ENCODE measurements at places on chromosomes 11 and 22.

GRCh38 chr11:534396-535209 lies 773 bp downstream of the HRAS start:
- DNase-seq = no peak

GRCh38 chr11:110379261-110379660 lies 50.5 kb upstream of the FDX1 start:
- DNase-seq = no peak

DNA sequence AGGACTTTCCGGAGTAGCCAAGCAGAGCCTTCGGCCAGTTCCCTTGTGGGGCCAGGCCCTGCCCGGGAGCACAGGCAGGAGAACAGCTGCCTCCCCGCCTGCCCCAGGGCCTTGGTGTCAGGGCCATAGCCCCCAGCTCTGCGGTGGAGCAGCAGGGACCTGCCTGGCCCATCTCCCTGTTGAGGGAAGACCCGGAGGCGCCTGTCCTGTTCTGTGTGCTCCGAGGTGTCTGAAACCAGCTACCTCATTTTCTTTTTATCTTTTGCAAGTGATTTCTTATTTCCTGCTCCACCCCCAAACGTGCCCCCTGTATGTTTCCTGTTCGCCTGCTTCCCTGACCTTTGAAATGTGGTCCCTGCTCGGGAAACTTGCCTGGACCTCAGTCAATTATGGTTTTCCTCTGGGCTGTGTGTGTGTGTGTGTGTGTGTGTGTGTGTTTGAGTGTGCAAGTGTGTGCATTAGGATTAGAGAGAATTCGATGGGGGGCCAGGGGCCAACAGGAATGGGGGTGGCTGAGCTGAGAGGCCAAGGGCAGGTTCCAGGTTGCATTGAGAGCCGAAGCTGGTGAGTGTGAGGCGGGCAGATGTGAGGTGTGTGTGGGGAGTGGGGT lies 19.1 kb downstream of the LRP5 start:
- no peak for DNase-seq

DNA sequence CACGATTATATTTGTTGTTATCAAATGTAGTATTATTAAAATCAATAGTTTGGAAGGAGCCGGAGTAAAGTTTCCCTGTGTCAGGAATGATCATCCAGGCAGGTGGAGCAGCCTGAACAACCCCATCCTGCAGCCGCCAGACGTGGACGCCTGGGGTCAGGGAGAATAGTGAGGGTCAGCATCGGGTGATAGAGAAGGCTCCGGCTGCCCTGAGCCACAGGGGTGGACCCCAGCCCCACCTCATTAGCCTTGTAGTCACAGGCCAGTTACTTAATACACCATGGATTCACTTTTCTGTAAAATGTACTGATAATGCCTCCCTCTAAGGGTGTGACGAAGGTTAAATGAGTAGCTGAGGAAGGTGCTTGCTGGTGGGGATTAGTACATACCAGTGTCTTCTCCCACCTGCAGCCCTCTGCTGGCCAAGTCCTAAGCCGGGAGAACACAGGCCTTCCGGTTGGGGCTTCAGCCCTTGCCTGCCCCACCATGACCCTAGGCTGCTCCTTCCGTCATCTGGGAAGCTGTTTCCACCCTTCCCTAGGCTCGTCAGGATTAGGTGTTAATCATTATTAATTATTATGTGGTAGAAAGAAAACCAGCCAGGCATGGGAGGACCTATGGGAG lies 14.9 kb downstream of the TMEM121B start:
- DNase-seq = no peak

- no peak for DNase-seq
These were observed 150.3 kb upstream of the NCAM1 start for GRCh38 chr11:112810951-112811350.

- DNase-seq = no peak
These were observed 6.0 kb downstream of the SYN3 start for GRCh38 chr22:33051960-33052839.

GRCh38 chr22:33894515-33894914 lies 25.8 kb downstream of the LARGE1 start:
- no peak for DNase-seq

DNA sequence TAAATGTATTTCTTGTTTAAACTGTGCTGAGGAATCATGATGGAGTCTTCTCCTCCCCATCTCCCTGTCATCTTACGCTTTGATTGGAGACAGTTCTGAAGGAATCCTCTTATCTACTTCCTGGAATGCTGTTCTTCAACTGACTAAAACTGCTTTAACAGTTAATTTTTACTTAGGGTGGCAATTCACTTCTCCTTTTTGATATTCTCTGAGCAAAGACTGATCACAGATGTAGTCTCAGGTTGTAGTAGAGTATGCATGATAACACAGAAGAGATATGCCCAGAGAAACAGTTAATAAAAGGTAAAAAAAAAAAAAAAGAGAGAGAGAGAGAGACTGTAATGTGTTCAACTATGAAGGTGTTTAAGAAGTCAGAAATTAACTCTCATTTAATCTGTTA lies 1.4 kb upstream of the CASP5 start:
- DNase-seq = no peak

GRCh38 chr22:35023692-35024363 lies 42.1 kb upstream of the ISX start:
- peak; percentile 72 for DNase-seq

DNA sequence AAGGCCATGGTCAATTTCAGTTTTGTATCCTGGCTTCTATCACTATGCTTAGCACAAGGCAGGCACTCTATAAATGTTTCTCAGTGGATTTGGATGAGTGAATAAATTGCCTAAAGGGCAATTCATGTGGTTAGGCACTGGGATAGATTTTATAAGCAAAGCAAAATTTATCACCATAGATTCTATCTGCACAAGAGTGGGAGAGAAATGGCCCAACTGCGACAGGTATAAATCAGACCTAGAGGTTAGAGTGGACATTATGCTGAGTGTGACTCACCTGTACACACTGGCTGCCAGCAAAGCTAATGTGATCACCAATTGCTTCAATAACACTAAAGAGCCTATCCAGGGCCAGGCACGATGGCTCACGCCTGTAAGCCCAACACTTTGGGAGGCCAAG lies 514.0 kb downstream of the BUD13 start:
- no peak for DNase-seq

GRCh38 chr22:43343262-43343669 lies at the start of gene SCUBE1:
SCUBE1 (minus strand) TSS chr22:43343372; CDS start chr22:43343261, 111 bp downstream.
- DNase-seq = peak; percentile 87

GRCh38 chr11:62974848-62975522 lies 9.8 kb downstream of the SLC22A6 start:
- no peak for DNase-seq

DNA sequence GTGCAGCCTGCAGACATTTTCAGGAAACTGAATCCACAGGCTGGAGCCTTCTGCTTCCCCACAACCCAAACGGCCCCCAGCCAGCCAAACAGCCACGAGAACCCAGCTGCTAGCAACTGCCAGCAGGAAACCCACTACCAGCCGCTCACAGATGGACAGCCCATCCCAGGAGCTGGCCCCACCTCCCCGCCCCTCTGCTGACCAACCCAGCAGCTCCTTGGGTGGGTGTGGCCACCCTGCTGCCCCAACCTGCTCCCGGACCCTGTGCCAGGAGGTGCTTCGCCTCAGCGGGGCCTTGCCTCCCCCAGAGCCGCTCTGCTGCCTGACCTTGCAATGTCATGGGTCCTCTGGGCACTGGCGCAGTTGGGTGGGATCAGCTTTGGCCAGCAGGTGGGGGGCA lies 8.2 kb upstream of the CCDC188 start:
- no peak for DNase-seq

DNA sequence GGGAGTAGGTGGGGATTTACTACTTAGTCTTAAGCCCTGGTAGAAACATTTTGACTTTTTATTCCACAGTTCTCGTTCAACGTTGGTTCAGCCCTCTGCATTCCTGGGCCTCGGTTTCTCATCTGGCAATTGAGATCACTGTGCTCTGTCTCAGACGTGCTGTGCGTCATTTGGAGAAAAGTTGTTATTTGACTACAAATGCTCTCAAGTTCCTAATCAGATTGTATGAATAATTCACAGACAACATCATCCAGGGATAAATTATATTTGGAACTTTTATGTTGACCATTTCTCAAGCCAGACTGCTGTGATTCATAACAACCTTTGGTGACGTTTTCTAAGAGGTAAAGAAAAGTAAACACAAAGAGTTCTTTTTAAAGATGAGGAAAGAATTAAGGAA lies 69.2 kb downstream of the BLID start:
- DNase-seq = no peak

DNA sequence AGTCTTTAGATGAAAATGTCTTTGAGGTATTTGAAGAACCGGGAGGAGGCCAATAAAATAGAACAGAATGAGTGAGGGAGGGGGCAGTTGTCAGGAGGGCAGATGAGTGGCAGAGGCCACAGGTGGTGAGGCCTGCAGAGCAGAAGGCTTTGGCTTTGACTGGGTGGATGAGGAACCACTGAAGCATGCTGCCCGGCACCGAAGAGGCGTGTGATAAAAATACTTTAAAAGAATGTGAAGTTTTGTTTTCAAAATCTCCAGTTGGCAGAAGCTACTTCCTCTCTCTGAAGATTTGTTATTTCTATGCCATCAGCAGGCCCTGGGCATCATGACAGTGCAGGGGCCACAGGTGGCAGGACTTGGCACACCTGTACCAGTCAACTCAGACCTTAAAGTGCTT lies 6.3 kb downstream of the MS4A12 start:
- DNase-seq = no peak

DNA sequence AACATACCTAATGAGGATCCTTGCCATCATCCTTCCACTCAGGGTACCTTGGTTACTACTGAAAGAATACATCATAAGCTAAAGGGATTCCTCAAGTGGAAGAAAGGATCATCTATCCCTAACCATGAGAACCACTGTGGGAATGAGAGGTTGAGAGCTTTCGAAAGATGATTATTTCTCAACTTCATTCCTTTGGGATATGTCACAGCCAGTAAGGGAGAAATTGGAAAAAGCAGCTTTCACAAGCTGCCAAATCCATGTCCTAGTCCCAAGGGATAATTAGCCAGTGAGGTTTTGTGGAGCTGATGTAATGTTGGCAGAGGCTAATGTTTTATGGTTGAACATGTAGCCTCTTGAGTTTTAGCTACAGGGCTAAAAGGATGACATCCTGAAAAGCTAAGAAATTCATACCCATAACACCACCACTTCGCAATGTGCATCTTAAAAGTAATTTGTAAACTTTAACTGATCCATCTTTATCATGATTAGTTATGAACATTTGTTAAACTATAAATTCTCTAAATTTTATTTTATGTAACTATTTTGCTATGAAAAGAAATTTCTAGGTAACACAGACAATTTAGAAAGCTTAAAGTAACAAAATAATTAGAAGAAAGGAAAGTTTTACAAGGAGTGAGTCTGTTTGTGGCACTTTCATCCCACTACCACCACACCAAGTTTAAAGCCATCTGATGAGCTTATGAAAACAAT lies 123.9 kb downstream of the MRTFA start:
- DNase-seq = no peak

- no peak for DNase-seq
These were observed 11.3 kb upstream of the GDPD5 start for GRCh38 chr11:75536786-75537641.

- DNase-seq = peak; percentile 57
These were observed 32.7 kb upstream of the GLYATL1B start for GRCh38 chr11:59053387-59053786.

- no peak for DNase-seq
These were observed 201.5 kb downstream of the TRIM29 start for GRCh38 chr11:119936426-119936825.

DNA sequence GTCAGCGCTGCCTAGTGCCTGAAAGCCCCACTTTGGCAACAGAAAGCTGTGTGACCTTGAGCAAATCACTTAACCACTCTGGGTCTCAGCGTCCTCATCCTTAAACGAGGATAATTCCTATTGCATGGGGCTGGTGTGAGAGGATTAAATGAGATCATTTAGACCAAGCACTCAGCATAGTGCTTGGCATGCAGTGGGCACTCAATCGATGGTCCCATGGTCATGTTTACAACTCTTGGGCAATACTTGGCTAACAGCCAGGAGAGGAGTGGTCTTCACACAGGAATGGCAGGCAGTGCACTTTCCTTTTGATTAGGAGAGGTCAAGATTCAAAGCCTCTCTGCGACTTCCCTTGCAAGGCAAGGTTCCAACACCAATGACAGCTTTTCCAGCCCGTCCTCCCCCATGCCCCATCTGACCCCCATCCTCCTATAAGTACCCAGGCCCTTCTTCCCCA lies 14.1 kb downstream of the TNKS1BP1 start:
- no peak for DNase-seq

DNA sequence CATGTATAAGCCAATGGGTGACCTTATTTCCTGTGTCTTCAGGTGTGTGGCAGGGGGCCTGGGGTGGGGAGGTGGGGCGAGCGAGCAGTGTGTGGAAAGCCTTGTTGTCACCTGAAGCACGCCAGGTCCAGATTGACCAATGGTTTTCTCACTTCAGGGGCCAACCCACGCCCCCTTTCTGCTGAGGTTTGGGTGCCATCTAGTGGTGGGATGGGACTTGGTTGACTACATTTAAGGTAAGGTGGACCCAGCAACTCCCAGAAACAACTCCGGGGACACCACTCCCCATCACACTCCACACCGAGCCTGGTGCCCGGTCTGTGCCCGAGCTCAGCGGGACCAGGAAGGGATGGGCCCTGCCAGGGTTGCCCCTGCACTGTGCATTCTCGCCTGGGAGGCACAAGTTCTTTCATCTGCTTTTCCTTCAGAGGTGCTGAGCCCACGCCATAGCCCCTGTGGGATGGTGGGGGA lies 40.0 kb downstream of the TPCN2 start:
- DNase-seq = peak; percentile 65

DNA sequence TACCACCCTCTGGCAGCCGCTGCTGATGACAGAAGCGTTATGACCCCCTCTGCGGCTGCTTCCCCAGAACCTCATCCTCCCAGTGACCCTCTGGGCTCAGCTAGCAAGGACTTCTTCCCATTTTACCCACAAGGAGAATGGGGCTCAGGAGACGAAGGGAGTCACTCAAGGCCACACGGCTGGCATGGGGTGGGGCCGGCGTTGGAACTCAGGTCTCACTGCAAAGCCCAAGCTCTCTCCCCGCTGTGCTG lies 16.8 kb upstream of the SUN2 start:
- DNase-seq = no peak

DNA sequence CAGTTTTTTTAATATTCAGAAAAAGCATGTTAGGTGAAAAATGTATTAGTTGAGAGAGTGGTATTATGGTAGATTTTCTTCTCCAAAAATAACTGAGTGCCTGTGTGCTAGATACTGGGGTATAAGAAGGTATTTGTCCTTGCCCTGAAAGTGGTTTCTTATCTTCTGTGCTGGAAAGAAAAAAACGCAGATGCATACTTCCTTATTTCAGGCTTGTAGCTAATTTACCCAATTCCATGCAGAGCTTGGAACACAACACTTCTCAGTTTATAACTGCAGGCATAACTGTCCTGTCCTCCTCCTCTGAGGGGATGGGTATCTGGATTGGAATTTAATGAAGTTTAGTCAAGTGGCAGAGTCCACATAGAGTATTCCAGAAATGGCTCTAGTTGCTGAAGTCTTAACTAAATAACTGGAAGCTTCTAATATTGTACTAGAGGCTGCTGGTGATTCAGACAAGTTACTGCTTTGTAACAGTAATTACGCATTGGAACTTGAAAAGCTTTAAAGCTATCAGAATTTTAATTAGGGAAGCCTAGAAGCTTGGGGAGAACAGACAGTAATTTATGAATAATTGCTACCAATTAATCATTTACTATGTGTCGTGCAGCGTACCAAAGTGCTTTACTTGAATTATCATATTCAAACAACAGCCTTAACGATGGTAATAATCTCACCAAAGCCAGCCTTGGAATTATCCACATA lies 12.7 kb upstream of the C11orf91 start:
- no peak for DNase-seq
